Vein endothelial cell (primary cell): ENCODE measurements at places on chromosomes 4 and X. TPM values are rescaled to one million over a fixed set of nuclear protein-coding genes. Genes with fewer than 3 reads are reported as not detected.

The PWWP3B gene
- 0.19 and 0.33 TPM in 2 replicates for total RNA-seq

The BTC gene
- under 0.01 and 0.10 TPM in 2 replicates for total RNA-seq

The ZFX gene
- total RNA-seq = 34.9 and 43.4 TPM in 2 replicates

The GPRASP1 gene
- total RNA-seq = 1.6 and 2.0 TPM in 2 replicates
